ENCODE measurements at places on chromosomes 6 and 20.

DNA sequence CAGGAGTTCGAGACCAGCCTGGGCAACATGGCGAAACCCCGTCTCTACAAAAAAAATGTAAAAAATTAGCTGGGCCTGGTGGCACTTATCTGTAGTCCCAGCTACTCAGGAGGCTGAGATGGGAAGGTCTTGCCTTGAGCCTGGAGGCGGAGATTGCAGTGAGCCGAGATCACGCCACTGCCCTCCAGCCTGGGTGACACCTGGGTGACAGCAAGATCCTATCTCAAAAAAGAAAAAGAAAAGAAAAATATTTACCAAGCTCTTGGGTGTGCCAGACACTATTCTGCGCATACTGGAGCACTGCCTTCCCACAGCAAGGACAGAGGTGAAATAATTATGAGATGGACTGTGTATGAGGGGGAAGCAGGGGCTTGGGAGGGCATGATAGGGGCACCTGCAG lies 19.6 kb downstream of the POFUT1 start:
- DNase-seq, result no peak

DNA sequence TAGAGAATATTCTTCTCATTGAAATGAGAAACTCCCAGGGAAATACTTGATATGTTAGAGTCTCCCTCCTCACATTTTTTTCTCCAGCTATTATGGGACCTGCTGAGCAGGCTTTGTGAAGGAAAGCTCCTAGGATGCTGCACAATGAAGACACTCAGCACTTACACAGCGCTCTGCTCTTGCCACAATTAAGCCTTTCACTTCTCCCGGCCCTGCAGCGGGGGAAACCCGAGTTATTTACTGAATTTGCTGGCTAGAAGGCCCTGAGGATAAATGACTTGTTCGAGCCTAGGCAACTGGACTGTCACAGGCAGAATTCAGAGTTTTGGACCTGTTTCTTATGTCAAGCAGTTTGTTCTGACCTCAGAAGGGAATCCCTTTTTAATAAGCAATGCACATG lies 102.0 kb downstream of the MAP3K7 start:
- no peak for DNase-seq

- DNase-seq, result no peak
Measured at GRCh38 chr6:3794092-3794491, 42.6 kb upstream of the PXDC1 start.

- DNase-seq, result no peak
Measured at GRCh38 chr6:119078376-119079282, at the start of gene FAM184A. TSS of gene FAM184A (minus strand) at chr6:119078664. CDS start at chr6:119078299, 365 bp downstream.

GRCh38 chr6:30206152-30206551 lies 7.1 kb downstream of the TRIM26 start:
- DNase-seq, result no peak

DNA sequence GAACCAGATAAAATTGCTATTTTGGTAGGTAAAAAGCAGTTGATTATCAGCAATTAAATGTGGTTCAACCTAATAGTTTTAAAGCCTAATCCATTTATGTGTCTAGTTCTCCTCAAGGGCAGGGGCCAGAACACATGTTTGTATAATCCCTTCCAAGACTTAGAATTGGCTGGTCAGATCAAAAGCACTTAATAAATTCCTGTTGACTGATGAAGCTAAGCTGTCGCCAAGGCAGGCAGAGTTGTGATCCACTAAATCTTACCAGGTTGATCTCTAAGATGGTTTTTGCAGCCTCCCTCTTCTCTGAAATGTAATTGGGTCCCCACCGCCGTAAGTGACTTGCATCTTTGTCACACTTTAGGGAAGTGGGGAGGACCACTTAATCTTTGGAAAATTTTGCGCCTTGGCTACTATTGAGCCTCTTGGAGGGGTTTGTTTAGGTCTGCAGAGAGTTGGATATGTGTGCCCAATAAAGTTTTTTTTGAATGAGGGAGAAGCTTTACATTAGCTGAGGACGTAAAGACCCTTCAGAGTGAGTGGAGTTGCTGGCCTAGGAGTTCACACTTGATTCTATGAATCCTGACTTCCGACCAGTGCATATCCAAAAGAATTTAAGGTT lies 65.9 kb downstream of the PHF20 start:
- DNase-seq, result no peak

DNA sequence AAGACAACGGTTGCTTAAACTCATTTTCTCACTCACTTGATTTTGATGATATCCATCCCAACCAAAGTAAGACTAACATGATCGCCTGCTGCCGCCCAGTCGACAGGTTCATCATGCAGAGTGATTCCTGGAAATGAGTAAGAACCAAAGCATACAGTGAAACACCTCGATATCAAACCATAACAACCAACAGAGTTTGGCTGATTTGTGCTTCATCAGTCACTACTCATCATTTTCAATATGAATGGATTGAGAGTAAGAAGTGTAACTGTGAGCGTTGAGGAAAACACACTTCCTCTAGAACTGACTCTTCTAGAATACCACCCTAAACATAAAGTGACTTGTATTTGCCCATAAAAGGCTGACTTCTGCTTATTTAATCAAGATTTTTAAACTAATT lies 29.2 kb upstream of the ALDH8A1 start:
- no peak for DNase-seq

GRCh38 chr6:18464176-18464575 lies 77.0 kb downstream of the RNF144B start:
- DNase-seq, result no peak

DNA sequence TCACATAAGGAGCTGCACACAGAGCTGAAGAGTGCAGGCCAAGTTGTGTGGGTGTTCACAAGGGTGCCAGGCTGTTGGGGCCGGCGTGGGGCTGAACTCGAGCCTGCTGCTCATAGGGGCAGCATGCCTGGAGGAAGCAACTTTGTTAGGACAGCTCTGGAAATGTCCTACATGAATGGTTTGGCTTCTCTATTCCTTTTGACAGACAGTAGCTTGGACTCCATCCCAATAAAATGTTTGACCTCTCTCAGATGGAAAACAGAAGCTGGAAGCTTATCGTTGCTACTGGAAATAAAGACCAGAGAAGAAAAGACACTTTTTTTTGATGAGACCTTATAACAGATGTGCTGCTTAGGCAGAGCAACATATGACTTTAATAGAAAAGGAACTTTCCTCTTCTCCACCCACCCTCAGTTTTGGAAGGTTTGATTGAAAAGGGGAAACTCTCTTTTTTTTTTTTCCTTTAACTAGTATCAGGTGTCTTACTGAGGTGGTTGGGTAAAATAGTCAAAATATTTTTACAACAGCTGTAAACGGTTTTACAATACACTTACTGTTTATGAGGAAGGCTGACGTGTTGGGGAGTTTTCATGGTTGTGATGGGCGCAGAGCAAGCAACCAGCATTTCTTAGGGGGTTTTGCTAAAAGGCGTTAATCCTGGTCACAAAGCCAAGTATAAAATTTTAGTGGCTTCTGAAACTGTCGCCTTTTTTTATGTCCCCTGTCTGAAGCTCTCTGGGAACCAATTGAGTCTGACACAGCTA lies 80.7 kb upstream of the EEF1E1 start:
- peak; percentile 34 for DNase-seq

GRCh38 chr6:38180586-38180985 lies 361.1 kb downstream of the ZFAND3 start:
- DNase-seq, result no peak

GRCh38 chr20:354298-354977 lies 7.5 kb downstream of the NRSN2 start:
- peak; percentile 55 for DNase-seq

- DNase-seq, result no peak
Measured at GRCh38 chr20:32522776-32523612, 62.1 kb downstream of the NOL4L start.

- DNase-seq, result no peak
Measured at GRCh38 chr20:12961725-12962124, 47.0 kb upstream of the SPTLC3 start.

DNA sequence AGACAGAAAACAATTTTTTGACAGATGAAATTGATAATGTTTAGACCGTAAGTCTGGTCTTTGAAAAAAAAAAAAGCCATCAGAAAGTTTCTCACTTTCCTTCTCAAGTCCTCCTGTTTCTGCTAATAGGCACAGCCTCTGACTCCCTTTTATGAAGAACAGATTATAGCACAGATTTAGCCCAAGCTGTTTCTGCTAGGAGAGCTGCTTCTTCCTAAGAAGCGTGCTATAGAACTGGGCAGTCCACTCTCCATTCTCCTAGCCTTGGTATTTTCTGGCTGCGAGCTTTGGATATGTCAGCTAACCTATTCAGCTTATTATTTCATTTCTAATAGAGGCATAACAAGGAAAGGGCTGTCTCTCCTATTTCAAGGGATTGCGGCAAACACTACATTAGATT lies 112.5 kb downstream of the SGK1 start:
- no peak for DNase-seq

DNA sequence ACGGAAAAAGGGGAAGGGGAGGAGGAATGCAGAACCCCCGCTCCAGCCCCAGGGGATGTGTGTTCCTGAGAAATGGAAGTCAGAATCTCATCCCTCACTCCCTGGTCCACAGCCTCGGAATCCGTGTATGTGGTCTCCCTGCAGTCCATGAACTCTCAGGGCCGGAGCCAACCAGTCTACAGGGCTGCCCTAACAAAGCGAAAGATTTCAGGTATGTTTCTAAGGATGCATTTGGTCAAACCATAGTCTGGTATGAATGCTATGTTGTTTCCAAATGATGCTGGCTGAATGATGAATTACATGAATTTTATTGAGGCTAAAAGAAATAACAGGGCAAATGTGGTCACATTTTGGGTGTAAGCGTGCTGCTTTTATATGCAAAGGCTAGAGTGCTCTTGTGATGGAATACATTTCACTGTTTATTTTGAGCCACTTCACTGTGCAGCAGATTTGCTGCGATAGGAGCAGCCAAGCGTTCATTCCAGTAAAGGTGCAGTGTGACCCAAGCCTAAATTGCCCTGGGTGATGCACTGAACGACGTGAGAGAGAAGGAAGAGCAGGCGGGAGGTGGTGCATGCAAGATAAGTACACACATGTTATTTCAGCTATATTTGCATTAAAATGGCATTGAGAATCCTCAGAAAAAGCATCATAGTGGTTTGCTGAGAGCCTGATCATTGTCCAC lies 52.4 kb downstream of the FNDC1 start:
- DNase-seq, result no peak

DNA sequence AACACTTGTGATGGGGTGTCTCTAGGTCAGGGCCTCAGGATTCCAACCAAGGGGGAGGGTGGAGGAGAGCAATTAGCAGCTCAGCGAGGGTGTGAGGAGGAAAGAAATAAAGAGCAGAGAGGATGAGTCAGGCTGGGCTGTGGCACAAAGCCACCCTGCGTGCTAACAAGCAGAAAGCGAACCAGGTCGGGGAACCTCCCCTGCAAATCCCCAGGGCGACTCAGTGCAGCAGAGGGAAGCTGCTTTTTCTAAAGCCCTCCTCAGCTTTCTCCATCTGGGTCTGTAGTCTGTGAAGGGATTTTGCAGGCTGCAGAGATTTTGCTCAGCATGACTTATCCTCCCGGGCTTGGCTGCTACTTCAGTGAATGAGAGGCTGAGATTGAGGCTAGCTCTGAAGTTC lies 6.6 kb upstream of the SPO11 start:
- DNase-seq, result no peak

- DNase-seq, result no peak
Measured at GRCh38 chr6:19332806-19333460, 504.2 kb upstream of the ID4 start.
